NCI-H774 (cell line): ENCODE measurements at places on chromosomes 5 and 9.

GRCh38 chr5:128343168-128343567 lies 194.9 kb downstream of the FBN2 start:
- DNase-seq, result no peak

GRCh38 chr5:40813698-40814281 lies 15.6 kb upstream of the PRKAA1 start:
- DNase-seq, result no peak

- DNase-seq, result no peak
Measured at GRCh38 chr9:14107495-14107894, 206.4 kb downstream of the NFIB start.

DNA sequence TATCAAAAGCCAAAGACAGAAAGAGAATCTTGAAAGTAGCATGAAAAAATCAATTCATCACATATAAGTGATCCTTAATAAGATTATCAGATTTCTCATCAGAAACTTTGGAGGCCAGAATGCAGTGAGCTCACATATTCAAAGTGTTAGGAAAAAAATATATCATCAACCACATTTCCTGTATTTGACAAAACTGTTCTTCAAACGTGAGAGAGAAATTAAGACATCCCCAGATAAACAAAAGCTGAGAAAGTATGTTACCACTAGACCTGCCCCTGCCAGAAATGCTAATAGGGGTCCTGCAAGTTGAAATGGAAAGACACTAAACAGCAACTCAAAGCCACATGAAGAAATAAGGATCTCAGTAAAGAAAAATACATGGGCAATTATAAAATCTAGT lies 29.9 kb downstream of the HACD4 start:
- no peak for DNase-seq

GRCh38 chr9:121765021-121765950 lies 113.9 kb downstream of the DAB2IP start:
- DNase-seq, result no peak

GRCh38 chr9:6040077-6040476 lies 24.7 kb upstream of the RANBP6 start:
- DNase-seq, result no peak

DNA sequence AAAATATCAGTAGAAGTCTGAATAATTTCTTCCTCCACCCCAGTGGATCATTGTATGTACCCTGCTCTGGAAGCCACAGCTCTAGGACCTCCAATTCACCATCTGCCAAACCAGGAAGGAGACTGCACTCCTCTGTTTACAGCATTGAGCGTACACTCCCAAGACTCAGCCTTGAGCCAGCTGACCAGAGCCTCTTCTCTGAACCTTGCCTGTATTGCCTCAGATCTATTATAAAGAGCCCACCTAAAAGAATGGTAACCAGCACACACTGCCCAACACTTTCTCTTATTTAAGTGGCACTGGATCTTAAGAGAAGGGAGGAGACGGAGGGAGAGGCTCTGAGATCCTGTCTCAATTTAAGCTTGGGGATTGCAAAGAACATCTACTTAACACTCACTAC lies 217.8 kb upstream of the RASEF start:
- no peak for DNase-seq
